A549 treated with ZK216348 at 1 μM for 4 hours (cell line): ENCODE measurements at places on chromosomes 4 and X. TPM values are rescaled to one million over a fixed set of nuclear protein-coding genes. Genes with fewer than 3 reads are reported as not detected.

LEF1 gene
- not detected in 5 replicates for total RNA-seq

KCND1 gene
- 0.92 to 1.6 TPM (median 1.2 TPM) in 5 replicates for total RNA-seq

SLITRK4 gene
- not detected in 5 replicates for total RNA-seq

PHEX gene
- 0.28 to 0.62 TPM (median 0.43 TPM) in 5 replicates for total RNA-seq

TMPRSS11E gene
- total RNA-seq: not detected in 5 replicates

CSTF2 gene
- 30.7 to 32.2 TPM (median 31.9 TPM) in 5 replicates for total RNA-seq

TMPRSS11B gene
- not detected in 5 replicates for total RNA-seq

TASL gene
- not detected in 5 replicates for total RNA-seq

HS3ST1 gene
- total RNA-seq: 0.04 to 0.75 TPM (median 0.44 TPM) in 5 replicates

SGMS2 gene
- total RNA-seq: 13.9 to 29.8 TPM (median 22.6 TPM) in 5 replicates

SH3D19 gene
- 19.4 to 25.8 TPM (median 24.6 TPM) in 5 replicates for total RNA-seq

SLC38A5 gene
- 0.32 to 0.38 TPM (median 0.35 TPM) in 3 of 5 replicates, not detected in the others for total RNA-seq

FGF5 gene
- 0.27 to 0.72 TPM (median 0.32 TPM) in 5 replicates for total RNA-seq

HEPH gene
- total RNA-seq: 0.03 TPM in 1 of 5 replicates, not detected in the others

MAGEE2 gene
- not detected in 5 replicates for total RNA-seq

GNRHR gene
- not detected in 5 replicates for total RNA-seq

SSX1 gene
- not detected in 5 replicates for total RNA-seq

PABPC1L2A gene
- total RNA-seq: not detected in 5 replicates

SUPT20HL2 gene
- not detected in 5 replicates for total RNA-seq

CXorf49 gene
- total RNA-seq: not detected in 5 replicates

GPR143 gene
- total RNA-seq: 0.20 to 0.56 TPM (median 0.46 TPM) in 3 of 5 replicates, not detected in the others

TEX13C gene
- total RNA-seq: not detected in 5 replicates

SPATA4 gene
- total RNA-seq: 0.22 to 0.32 TPM (median 0.25 TPM) in 3 of 5 replicates, not detected in the others

ACOT9 gene
- total RNA-seq: 90.9 to 101 TPM (median 97.2 TPM) in 5 replicates

HPGDS gene
- not detected in 5 replicates for total RNA-seq

HPGD gene
- total RNA-seq: 62.1 to 80.8 TPM (median 68.2 TPM) in 5 replicates

CT55 gene
- not detected in 5 replicates for total RNA-seq

TET2 gene
- 1.4 to 2.6 TPM (median 1.9 TPM) in 5 replicates for total RNA-seq

ABCD1 gene
- total RNA-seq: 2.0 to 4.4 TPM (median 3.4 TPM) in 5 replicates
